Stimulated activated CD8-positive, alpha-beta memory T cell treated with anti-CD3 and anti-CD28 coated beads, Interleukin-4, amount 100 ng/mL, for 48 hours (primary cell): ENCODE measurements at places on chromosomes 2 and 18.

GRCh38 chr2:229287823-229288222, 16.7 kb upstream of the PID1 start:
- DNase-seq: no peak

- no peak for DNase-seq
Measured at GRCh38 chr2:160658851-160659250, 165.2 kb upstream of the RBMS1 start.

- peak; percentile 60 for DNase-seq
Measured at GRCh38 chr2:10303694-10304378, 1.1 kb downstream of the HPCAL1 start.

- DNase-seq: peak; percentile 23
Measured at GRCh38 chr18:38611036-38611964, 1045.7 kb upstream of the CELF4 start.

GRCh38 chr2:240199133-240199870, 58.8 kb upstream of the OTOS start:
- no peak for DNase-seq

DNA sequence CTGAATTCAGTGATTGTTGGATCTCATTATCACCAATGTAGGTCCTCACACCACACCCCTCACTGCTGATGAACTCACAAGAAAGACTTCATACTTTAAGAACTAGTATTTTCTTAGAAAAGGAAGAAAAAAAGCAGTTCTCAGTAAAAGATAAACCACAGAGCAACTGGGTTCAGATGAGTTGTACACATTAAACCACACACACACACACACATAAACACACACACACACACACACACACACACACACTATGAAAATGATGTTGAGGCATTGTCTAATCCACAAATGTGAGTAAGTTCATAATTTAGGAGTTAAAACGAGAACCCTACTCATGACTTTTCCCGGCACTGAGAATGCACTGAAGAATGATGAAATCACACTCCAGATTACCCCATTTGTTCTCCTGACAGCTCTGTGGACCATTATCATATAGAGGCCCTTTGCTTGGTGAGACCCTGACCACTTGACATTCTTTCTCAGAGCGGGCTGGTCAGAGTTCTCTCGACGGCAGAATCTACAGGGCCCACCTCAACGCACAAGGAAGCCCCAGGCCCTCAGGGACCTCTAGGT, 106.2 kb downstream of the BCL2 start:
- DNase-seq: no peak

- no peak for DNase-seq
Measured at GRCh38 chr2:201353116-201353515, 4.0 kb downstream of the FLACC1 start.

DNA sequence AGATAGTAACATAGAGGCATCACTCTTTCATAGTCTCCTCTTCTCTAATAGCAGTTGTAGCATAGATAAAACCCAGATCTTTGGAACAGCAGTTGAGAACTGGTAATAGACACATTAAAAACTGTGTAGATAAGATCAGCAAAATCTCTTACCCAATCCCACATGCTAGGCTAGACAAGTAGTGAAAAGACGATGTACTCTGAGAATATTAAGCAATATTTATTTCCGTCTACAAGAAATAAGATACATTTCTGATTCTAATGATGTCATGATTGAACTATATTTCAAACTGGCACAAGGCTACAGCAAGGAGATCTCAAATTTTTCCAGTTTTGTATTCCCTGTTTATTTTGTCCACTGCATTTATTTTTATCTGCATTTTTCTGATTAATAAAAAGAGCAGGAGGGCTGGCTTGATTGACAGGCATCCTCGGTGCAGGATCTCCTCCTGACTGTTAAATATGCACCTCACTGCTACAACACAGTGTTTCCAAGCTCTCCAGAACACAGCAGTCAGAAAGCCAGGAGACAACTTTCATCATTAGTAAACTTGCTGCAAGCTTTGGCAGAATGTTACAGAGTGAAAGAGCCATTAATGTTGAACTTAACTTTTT, 73.3 kb upstream of the ATIC start:
- no peak for DNase-seq

- no peak for DNase-seq
Measured at GRCh38 chr18:51188024-51188701, 9.3 kb downstream of the MEX3C start.

GRCh38 chr2:127024769-127025358, 82.1 kb downstream of the BIN1 start:
- DNase-seq: no peak

DNA sequence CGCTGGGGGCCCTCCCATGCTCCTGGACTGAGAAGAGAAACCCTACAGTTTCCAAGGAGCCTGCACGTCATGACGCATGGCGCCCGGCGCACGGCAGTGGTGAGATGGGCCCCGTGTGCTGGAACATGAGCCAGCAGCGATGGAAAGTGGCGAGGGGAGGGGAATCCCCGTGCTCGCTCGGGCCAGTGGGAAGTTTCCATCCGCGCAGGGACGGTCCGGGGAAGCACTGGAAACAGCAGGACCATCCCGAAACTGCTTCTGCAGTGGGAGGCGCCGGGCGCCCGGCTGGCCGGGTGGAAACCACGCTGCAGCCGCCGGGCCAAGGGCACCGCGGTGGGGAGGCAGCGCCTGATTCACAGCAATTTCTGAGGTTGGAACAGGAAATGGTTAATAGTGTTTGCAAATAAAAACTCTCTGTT, 4.9 kb upstream of the PDCD1 start:
- DNase-seq: peak; percentile 82

DNA sequence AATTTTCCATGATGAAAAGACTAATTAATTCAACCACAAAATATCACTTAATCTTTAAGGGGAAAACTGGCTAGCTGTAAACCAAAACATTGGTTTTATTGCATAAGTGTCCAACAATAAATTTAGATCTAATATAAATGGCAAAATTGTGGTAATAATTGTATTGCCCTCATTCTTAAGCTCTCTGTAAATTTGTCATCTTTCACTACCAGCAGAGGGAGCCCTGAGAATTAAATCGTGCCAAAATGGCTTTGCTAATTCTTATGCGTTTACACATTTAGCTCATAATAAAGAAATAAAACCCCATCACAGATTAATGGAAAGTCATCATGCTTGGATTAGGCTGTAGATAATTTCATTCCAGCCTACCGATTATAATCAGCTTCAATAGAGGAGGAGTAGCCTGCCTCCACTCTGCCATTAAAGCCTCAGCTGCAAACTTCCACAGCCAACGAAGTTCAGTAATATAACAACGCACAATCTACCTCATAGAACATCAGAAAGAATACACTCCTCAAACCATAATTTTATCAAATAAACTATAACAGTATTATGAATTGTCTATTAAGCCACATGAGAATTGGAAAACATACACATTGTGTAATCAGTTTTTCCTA, 70.0 kb upstream of the ATP5MC3 start:
- DNase-seq: no peak

DNA sequence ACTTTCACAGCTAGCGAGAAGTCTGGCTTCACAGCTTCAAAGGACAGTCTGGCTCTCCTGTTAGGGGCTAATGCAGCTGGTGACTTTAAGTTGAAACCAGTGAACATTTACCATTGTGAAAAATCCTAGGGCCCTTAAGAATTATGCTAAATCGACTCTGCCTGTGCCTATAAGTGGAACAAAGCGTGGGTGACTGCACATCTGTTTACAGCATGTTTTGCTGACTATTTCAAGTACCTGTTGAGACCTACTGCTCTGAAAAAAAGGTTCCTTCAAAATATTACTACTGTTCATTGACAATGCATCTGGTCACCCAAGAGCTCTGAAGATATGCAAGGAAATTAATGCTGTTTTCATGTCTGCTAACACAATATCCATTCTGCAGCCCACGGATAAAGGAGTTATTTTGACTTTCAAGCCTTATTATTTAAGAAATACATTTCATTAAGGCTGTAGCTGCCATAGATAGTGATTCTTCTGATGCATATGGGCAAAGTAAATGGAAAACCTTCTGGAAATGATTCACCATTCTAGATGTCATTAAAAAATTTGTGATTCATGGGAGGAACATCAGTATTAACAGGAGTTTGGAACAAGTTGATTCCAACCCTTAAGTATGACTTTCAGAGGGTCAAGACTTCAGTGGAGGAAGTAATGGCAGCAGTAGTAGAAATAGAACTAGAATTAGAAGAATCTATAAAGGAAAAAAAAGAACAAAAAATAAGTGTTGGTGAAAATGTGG, 48.9 kb downstream of the POLR1A start:
- no peak for DNase-seq

- DNase-seq: peak; percentile 88
Measured at GRCh38 chr2:230849633-230850357, 14.9 kb upstream of the ITM2C start.

DNA sequence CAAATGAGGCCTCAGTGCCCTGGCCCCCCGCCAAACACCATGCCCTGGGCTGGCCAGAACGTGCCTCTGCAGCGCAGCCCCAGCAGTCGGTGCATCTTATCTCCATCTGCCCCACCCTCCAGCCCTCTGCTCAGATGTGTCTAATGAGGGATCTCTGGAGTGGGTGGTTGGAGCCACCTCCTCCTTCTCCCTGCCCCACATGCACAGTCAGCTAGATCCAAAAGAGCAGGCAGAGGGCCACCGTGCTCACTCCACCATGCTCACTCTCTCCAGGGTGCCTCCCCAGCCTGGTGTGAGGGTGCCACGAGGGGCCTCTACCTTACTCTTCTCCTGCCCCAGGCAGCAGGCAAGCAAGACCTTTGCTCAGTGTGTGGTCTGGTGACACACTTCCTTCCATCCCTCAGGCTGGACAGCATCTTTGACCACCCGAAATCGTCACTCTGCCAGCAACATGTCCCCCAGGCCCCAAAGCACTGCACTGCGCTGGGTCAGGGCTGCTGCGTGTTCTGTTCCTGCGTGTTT, 266.1 kb upstream of the HDAC4 start:
- peak; percentile 4 for DNase-seq

DNA sequence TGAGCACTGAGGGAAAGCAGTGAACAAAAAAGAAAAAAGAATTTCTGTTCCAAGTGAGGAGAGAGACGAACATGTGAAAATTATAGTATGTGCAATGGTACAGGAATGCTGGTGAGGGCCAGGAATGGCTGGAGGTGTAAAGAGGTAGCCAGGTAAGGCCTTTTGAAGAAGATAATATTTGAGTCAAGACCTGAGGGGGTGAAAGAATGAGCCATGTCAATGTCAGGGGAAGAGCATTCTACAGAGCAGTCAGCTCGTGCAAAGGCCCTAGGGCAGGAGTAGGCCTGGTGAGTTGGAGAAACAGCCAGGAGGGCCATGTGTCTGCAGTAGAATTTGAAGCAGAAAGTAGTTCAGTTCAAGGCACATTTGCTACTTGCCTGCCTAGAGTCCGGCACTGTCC, 12.4 kb upstream of the RPL31 start:
- DNase-seq: no peak

- no peak for DNase-seq
Measured at GRCh38 chr2:237626813-237627440, 460 bp upstream of the LRRFIP1 start.

- DNase-seq: no peak
Measured at GRCh38 chr18:59469463-59470180, 110.6 kb upstream of the LMAN1 start.

DNA sequence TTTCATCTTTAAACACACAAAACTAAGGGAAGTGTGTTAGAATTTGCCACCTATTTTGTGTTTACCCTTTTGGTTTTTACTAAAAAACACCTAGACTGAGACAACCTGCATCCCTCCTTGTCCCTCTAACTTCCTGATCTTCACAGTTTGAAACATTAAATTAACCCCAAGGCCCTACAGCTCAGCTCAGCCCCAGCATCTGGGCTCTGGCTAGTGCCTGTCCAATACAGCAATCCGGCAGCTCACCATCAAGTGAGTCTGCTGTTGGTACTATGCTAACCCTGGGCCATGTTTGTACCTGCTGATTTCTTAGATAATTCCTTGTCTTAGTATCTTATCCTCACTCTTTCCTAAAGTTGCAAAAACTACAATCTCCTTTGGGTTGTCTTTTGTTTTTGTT, 162.4 kb downstream of the DSEL start:
- DNase-seq: no peak

DNA sequence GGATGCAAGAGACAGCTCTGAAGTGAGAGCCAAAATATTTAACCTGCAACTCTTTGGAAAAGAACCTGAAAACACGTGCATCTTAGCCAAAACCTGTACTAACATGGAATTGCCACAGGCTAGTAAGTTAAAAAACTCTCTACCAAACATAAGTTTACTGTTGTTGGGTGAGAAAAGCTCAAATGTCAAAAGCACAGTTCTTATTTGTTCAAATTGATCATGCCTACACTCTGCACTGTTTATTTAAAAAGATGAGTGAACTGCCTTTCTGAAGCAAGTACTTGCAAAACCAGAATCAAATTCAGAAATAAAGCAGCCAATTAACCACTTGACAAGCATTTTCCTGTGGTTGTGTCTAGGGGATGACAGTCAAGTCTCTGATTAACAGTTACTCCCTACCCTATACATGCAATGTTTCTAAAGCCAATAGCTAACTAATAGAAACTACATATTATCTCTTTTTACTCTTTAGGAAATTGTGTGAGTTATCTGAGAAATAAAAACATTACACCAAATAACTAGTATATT, 5.6 kb downstream of the IKZF2 start:
- no peak for DNase-seq

- DNase-seq: no peak
Measured at GRCh38 chr2:33681364-33681757, 82.3 kb upstream of the FAM98A start.

GRCh38 chr2:225326969-225327368, 72.5 kb upstream of the NYAP2 start:
- DNase-seq: no peak

DNA sequence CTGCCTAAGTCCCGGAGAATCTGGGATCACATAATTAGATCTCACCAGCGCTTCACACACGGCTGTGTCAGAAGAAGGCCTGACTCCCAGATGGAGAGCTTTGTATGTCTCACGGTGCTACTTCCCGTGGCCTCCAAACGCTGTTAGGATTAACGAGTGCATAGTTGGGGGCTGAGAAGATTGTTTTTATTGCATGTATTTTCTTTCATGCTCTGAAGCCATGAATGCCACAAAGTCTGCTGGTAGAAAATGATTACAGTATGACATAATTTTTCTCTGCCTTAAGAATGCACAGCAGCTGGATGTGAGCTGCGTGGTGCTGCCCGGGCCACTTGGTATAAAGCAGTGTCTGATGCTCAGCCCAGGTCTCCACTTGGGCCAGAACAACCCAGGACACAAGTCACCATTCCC, 166.5 kb downstream of the SEPTIN10 start:
- no peak for DNase-seq

- no peak for DNase-seq
Measured at GRCh38 chr2:219901155-219901554, 273.7 kb downstream of the SLC4A3 start.

- DNase-seq: no peak
Measured at GRCh38 chr2:71154798-71155197, 24.4 kb downstream of the MPHOSPH10 start.

DNA sequence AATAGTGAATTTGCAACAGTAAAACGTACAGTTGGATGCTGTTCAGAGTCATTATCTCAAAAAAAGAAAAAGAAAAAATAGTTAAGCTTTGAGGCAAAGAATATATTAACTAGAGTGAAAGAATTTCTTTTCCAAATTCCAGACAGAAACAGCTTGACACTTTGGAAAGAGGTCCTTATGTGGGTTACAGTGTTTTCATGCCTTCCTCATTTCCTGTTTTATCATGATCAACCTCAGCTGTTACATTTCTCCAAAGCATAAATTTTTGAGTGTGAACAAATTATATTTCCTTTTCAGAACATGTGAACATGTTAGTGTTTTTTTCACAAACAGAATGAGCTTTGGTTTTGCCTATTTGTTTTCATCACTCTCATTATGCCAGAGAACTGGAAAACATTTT, 13.6 kb downstream of the FRZB start:
- DNase-seq: no peak
